WTC11 (cell line): ENCODE measurements at places on chromosomes 3 and 15.

DNA sequence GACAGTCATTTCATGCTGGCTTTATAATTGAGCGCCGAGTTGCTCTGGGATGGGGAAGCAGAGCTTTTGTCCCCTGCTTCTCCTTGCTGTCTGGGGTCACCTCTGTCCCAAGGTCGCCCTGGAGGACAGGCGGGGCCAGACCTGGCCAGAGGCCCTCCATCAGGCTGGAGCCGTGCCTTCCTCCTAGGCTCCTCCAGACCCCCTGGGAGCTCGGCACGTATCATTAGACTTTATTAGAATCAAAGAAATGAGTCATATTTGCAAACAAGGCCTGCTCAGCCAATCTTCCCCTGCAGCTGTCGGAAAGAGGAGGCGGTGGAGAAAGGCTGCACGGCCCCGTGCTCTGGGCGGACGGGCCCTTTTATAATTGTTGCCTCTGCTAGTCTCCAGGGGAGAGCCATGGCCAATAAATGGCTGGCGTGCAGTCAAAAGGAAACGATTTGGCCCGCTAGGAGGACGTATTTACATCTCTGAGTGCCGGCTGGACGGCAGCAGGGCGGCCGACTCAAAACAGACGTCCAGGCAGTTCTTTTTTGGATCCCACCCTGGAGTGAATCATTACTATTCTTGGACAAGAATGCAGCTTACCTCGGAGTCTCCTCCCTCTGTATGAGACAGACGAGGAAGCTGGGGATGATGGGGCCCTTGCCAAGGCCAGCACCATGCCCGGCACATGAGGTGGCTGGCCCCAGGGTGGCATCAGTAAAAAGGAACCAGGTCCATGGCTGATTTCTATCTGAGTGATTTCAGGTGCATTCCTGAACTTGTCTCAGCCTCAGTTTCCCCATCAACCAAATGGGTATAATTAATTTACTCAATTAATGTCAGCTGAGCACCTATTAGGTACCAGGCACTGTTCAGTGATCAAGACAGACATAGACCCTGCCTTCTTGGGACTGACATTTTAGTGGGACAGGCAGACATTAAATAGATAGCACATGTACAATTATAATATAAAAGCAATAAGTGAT, 50.6 kb downstream of the SLC6A6 start:
- no peak for DNase-seq

DNA sequence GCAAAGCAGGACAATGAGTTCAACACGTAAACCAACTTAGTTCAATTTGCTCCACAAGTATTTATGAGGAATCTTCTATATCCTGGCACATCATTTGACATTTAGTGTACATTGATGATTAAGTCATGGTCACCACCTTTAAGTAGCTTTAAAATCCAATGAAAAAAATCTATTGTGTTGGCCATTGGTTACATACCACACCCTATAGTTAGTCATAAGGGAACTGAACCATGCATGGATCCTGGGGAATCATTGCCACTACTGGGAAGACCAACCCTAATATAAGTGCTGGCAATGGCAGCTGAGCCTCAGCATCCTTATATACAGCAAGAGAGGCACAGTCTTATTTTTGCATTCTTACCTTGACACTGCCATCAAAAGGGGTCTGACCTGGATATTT, 502.5 kb downstream of the MECOM start:
- no peak for DNase-seq

DNA sequence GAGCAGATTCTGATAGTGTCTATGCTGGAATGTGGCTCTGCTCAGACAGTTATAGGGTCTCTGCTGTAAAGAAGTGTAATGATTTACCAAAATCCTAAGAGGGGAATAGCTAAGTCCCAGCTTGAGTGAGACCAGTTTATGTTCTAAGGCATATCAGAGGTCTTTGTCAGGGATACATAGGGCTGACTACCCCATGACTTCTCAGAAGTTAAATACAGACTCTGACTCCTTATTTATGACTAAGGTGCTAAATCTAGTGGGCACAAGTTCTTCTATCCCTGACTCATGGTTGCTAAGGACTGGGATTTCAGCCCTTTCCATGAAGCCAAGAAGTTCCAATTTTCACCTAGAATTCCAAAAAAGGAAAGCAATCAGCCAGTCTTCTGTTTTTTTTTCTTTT, 192.6 kb upstream of the POU1F1 start:
- DNase-seq, result no peak

GRCh38 chr3:139339219-139339906, 4.5 kb upstream of the MRPS22 start:
- DNase-seq, result no peak

DNA sequence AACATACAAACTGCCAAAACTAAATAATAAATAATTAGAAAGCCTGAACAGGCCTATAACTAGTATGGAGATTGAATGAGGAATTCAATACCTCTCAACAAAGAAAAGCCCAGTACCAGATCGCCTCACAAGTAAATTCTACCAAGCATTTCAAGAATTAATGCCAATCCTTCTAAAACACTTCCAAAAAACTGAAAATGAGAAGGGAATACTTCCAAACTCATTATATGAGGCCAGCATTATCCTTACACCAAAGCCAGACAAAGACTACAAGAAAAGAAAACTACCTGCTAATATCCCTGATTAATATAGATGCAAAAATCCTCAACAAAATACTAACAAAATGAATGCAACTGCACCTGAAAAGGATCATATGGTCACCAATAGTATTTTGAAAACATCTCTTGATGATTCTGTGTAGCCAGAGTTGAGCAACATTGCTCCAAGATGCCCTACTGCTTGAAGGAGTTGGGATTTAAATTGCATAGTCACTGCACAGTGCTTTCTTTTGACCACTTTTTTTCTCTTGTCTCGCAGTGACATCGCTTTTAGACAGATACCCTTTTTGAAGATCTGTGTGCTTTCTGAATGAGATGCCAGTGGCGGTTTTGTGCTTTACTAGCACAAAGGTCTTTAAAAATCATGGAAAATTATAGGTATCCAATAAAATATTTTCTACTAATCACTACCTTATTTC, 487.2 kb upstream of the RASGRP1 start:
- DNase-seq, result no peak

DNA sequence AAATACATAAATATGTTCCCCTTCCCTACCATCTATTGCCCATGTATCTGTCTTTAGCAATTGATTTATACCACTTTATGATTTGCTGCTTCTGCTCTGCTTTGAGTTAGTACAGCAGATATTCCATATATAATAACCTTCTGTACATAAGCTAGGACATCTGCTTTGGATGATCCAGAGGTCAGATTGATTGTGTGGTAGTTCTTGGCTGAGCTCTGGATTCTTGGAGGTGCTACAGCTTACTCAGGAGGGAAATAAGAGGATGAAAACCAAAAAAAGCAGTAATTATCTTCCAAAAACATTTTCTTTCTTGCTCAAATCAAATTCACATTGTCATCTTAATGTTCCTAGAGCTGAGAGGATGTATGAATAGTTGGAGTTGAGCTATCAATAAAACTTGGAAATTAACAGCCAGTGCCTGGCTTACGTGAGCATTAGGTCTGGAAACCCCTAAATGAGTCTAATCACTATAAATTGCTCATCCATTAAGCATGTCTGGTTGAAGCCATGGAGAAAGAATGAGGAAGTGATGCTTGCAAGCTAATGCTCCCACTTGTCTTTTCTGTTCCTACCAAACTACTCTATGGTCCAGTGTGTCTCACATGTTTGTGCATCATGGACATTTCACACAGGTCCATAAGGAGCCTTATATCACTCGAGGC, 36.3 kb upstream of the TMEM42 start:
- no peak for DNase-seq

GRCh38 chr3:42613462-42613861, 13.0 kb downstream of the NKTR start:
- DNase-seq, result no peak

DNA sequence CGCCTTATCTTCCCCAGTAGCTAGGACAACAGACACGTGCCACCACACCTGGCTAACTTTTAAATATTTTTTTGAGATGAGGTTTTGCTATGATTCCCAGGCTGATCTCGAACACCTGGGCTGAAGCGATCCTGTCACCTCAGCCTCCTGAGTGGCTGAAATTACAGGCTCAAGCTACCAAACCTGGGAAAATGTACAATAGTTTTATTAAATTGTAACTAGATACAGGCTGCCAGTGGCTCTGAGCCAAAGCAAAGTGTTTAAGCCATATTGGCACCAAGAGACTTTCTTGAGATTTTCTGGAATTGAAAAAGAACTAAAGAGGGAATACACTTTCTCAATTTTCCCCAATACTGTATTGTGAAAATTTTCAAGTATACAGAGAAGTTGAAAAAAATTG, 204.3 kb downstream of the SUCLG2 start:
- DNase-seq, result no peak

- no peak for DNase-seq
These were observed 1048.5 kb downstream of the NTRK3 start for GRCh38 chr15:87207990-87208580.

DNA sequence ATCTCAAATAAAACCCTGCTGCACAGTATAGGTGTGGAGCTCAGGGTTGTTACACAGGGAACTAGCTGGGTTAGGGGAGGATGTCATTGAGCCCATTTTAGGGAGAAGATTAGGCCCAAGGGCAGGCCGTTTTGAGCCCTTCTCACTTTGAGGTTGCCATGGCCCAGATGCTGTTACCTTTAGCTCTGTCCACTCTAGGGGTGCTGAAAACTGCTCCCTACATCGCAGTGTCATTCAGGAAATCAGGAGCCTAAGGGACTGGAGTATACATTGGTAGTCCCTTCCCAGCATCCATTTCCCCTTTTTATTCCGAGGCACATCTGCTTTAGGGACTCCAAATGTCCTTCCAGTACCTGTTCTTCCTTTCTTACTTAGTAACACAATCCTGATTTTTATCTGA, 79.0 kb upstream of the SELENOK start:
- DNase-seq, result peak; percentile 35

- no peak for DNase-seq
These were observed 270.0 kb downstream of the UACA start for GRCh38 chr15:70493376-70493775.

DNA sequence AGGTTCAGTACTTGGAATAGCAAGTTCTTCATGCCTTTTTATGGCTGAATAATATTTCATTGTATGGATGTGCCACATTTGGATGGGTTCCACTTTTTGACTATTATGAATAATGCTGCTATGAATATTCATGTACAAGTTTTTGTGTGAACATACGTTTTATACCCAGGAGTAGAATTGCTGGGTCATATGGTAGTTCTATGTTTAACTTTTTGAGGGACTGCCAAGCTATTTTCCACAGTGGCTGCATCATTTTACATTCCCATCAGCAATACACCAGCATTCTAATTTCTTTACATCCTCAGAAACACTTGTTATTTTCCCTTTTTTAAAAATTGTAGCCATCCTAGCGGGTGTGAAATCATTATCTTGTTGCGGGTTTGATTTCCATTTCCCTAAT, 76.0 kb upstream of the PRR20G start:
- DNase-seq, result no peak

GRCh38 chr3:126110431-126111125, 26.7 kb upstream of the SLC41A3 start:
- no peak for DNase-seq

DNA sequence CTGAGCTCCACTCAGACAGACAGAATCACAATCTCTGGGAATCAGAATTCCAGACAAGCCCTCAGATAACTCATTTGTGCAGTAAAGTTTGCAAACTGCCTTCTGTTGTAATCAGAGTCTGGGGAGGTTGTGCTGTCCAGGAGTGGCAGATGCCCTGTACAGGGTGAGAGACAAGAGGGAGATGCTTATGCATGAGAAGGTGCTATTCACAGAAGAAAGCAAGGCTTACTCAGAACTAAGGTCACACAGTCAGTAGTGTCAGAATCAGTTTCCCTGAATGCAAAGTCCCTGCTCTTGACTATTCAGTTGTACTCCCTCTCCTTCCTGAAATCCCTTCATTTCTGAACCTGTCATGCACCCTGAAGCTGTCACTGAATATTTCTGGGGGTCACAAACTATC, 43.7 kb downstream of the SRPRB start:
- DNase-seq, result no peak

DNA sequence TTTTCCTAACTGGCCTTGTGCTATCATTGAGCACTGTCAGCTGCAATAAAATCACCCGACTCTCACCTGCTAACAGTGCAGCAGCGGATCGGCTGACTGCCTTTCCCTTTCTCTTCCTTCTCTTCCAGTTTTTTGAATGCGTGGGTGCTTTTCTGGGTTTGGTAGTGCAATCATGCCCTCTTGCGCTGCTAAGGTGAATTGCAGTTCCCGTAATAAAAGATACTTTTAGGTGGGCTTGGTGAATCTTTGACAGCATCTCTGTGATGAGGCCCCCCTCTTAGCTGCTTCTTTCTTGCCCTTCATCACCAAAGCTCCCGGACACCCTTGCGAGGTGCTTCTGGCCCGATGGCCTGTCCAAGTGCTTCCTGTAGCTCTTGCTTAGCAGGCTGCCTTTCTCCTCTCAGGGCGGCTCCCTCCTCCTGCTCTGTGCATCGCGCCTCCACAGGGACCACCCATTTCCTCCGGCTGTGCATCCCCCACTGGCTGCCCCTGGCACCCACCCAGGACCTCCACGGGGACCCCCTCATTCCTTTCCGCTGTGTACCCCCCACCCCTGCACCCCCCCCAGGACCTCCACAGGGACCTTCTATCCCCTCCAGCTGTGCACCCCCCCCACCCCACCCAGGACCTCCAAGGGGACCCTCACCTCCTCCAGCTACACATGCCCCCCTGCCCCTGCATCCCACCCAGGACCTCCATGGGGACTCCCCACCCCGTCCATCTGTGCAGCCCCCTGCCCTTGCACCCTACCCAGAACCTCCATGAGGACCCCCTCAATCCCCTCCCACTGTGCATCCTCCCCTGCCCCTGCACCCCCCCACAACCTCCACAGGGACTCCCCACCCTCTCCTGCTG, 50.8 kb upstream of the RPL32 start:
- DNase-seq, result peak; percentile 50

- no peak for DNase-seq
These were observed 11.8 kb upstream of the SLC2A2 start for GRCh38 chr3:171038342-171038741.

- DNase-seq, result no peak
These were observed 48.4 kb downstream of the KY start for GRCh38 chr3:134602440-134602814.
